ENCODE measurements at places on chromosomes 1 and 21.

DNA sequence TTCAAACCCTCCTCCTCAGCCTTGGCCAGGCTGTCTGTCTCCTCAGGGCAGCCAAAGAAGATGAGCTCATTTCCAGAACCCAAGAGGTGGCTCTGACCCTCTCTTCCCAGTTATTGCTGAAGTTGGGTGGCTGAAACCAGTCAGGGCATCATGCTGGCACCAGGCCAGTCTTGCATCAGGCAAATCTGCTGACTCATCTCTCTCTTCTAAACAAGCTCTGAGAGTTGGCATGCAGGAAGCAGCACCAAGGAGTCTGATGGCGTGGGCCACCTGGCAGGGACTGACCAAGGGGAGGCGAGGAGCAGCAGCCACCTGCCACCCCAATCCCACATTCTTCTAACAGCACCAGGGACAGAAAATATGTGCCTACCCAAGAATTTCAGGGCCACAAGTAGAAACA is 104.8 kb upstream of the ATP1A1 start:
- no peak for DNase-seq

- DNase-seq: no peak
These were observed 54.2 kb downstream of the ERI3 start for GRCh38 chr1:44300852-44301251.

DNA sequence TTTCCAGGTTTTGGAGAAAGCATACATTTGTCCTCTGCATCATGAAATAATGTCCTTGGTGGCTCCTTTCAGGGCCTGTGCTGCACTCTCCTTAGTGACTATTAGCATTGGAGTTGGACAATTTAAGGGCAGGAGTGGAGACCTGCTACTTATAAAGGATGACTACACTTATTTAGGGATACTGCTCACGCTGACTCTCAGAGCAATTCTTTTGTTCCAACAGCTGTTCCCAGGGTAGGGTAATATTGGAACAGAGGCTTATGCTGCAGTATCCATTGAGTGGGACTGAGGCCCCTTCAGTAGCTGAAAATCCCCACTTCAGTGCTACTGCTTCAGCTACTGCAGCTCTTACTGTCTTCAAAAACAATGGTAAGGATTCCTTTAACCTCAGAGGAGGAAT is 84.6 kb downstream of the GPR88 start:
- DNase-seq: no peak

- DNase-seq: no peak
These were observed 38.1 kb downstream of the POFUT2 start for GRCh38 chr21:45249626-45250025.

GRCh38 chr1:208207388-208208131 is 36.6 kb downstream of the PLXNA2 start:
- DNase-seq: peak; percentile 58

DNA sequence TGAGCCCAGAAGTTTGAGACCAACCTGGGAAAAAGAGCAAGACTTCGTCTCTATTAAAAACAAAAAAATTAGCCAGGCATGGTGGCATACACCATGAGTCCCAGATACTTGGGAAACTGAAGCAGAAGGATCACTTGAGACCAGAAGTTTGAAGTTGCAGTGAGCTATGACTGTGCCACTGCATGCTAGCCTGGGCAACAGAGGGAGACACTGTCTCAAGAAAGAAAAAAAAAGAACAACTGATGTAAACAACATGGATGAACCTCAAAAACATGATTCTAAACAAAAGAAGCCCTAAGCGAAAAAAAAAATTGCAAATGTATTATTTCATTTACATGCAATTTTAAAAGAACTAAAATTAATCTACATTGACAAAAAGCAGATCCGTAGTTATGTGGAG is 9.0 kb downstream of the LRRC40 start:
- no peak for DNase-seq

- DNase-seq: no peak
These were observed 16.4 kb downstream of the ATP1A2 start for GRCh38 chr1:160131803-160132565.

- no peak for DNase-seq
These were observed 21.5 kb downstream of the INAVA start for GRCh38 chr1:200916152-200916551.

DNA sequence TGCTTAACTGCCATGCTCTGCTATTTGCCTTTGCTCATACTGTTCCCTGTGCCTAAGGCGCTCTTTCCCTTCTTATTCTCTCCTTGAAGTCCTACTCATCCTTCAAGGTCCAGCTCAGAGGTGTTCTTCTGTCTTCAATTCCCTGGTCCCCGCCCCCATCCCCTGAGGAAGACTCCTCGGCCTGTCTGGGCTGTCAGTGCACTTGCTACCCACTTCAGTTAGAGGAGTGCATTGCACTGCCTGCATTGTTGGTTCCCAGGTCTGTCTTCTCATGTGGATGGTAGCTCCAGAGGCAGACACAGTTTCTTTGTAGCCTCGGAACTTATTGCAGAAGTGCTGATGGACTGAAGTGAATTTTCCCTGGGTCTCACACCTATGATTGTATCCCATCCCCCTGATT is 194.0 kb downstream of the C1orf94 start:
- peak; percentile 16 for DNase-seq

DNA sequence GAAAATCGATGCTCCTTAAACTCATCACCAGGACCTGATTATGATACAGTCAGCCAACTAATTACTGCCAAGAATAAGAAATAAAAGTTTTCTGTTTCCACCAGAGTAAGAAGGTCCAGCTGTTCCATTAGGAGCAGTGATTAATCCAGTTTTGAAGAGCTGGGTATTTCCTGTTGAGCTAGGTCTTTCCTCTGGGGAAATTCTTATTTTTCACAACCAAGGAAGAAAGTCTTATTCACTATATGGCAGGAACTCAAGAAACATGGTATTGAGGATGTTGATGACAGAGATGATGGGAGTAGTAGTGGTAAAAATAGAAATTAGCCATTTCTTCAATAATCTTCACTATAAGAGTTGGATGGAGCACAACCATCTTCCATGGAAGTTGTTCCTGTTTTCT is 374.6 kb upstream of the RUNX1 start:
- DNase-seq: no peak

- no peak for DNase-seq
These were observed 118.7 kb downstream of the GLIS1 start for GRCh38 chr1:53620061-53620855.

- no peak for DNase-seq
These were observed 68.3 kb upstream of the KCND3 start for GRCh38 chr1:112057736-112058135.

- no peak for DNase-seq
These were observed 35.9 kb upstream of the PTGS2 start for GRCh38 chr1:186715887-186716809.

DNA sequence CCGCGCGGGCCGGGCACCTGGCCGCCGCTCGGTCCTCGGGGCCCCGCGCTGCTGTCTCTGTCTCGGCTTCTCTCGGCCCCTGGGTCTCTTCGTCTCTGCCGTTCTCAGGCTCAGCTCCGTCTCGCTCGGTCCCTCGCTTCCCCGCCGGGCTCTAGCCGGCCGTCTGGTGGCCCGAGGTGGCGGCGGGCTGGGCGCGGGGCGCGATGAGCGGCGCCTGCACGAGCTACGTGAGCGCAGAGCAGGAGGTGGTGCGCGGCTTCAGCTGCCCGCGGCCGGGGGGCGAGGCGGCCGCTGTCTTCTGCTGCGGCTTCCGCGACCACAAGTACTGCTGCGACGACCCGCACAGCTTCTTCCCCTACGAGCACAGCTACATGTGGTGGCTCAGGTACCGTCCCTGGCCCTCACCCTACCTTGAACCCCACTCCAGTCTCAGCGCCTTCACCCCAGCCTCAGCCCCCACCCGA is 355 bp downstream of the SHISAL2A start:
- DNase-seq: no peak

- DNase-seq: no peak
These were observed 3.5 kb downstream of the GPATCH2 start for GRCh38 chr1:217627431-217627830.

DNA sequence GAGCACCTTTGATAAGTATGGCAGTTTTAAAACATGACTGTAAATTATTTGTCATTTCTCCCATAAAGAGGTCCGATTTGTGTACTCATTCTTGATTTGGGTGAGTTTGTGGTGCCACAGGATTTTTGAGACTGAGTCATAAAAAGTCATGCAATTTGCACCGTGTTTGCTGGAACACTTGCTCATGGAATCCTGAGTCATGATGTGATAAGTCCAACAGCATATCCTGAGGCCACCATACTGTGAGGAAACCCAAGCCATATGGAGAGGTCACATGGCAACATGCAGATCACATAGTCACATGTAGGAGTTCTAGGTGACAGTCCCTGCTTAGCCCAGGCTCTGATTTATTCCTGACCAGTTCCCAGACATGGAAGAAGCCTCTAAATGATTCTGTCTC is 40.8 kb upstream of the PRRX1 start:
- DNase-seq: no peak

- DNase-seq: no peak
These were observed 13.4 kb upstream of the MX2 start for GRCh38 chr21:41348434-41348833.

- no peak for DNase-seq
These were observed 2.7 kb upstream of the PLPPR5 start for GRCh38 chr1:99007366-99007765.

DNA sequence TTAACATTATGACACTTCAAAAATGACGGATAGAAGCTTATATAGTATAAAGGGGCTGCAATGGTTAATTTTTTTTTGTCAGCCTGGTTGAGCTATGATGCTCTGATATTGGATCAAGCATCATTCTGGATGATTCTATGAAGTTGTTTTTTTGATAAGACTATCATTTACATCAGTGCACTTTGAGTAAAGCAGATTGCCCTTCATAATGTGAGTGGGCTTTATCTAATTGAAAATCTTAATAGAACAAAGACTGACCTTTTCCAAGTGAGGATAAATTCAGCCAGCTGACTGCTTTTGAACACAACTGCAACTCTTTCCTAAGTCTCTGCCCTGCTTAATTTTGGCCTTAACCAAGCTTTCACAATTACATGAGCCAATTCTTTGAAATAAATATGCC is 1476.2 kb downstream of the NCAM2 start:
- DNase-seq: no peak

- DNase-seq: no peak
These were observed 28.0 kb downstream of the COL6A2 start for GRCh38 chr21:46125846-46126301.

DNA sequence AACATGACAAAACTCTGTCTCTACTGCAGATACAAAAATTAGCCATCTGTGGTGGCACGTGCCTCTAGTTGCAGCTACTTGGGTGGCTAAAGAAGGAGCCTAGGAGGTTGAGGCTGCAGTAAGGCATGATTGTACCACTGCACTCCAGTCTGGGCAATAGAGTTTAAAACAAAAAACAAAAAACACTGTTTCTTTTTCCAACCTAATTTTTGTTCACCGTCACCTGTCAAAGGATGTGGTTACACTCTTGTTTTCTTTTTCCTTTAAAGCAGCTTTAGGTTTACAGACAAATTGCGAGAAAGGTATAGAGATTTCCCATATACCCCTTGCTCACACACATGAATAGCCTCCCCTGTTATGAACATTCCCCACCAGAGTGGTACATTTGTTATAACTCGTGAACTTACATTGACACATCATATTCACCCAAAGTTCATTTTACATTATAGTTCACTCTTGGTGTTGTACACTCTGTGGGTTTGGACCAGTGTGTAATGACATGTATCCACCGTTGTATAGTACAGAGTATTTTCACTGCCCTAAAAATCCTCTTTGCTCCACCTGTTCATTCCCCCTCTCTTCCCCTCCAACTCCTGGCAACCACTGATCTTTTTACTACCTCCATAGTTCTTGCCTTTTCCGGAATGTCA is 26.2 kb downstream of the SMG7 start:
- no peak for DNase-seq

- DNase-seq: no peak
These were observed 13.9 kb upstream of the RERE start for GRCh38 chr1:8831340-8831739.

DNA sequence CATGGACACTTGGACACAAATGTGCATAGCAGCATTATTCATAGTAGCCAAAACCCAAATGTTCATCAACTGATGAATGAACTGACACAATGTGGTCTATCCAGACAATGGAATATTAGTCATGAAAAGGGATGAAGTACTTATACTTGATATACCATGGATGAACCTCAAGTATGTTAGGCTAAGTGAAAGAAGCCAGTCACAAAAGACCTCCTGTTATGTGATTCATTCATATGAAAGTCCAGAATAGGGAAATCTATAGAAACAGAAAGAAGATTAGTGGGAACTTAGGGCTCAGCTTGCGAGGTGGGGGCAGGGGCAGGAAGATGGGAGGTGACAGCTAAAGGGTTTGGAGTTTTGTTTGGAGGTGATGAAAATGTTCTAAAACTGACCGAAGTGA is 7.4 kb downstream of the KCNE1 start:
- no peak for DNase-seq

GRCh38 chr1:29513357-29513756 is 277.0 kb downstream of the PTPRU start:
- DNase-seq: no peak

- no peak for DNase-seq
These were observed 120.9 kb downstream of the EDEM3 start for GRCh38 chr1:184633785-184634184.

DNA sequence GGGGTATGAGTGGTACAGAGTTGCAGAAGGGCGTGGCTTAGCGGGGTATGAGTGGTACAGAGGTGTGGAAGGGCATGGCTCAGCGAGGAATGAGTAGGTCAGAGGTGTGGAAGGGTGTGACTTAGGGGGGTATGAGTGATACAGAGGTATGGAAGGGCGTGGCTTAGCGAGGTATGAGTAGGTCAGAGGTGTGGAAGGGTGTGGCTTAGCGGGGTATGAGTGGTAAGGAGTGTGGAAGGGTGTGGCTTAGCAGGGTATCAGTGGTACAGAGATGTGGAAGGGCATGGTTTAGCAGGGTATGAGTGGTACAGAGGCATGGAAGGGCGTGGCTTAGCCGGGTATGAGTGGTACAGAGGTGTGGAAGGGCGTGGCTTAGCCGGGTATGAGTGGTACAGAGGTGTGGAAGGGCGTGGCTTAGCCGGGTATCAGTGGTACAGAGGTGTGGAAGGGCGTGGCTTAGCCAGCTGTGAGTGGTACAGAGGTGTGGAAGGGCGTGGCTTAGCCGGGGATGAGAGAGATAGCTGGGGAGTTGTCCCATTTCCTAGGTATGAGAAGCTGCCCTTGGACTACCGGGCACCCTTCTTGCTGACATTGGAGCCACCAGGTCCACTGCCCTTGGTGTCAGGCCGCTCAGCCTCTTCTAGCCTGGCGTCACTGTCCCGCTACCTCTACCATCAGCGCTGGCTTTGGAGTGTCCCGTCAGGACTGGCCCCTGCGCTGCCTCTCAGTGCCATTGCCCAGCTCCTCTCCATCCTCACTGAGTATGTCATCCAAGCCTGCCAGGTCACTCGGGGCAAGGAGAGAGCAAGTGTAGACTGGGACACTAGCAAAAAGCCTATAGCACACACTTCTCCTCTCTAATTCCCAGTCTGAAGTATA is 29.8 kb downstream of the HYI start:
- no peak for DNase-seq

DNA sequence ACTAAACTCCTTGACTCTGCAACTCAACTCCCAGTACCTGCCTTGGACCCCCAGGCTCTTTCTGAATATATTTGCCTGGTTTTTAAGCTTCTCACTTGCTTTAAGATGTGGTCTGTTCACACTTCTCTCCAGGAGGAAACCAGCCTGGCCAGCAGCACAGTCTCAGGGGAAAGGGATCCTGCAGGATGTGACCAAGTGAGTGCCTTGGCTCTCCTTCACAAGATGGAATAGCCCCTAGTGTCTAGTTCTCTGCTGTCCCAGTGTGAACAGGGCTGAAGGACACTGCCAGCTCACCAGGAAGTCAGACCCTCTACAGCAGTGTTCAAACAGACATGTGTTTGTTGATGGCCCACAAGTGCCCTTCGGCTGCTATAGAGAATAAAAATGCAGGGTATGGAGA is 32.9 kb downstream of the CD244 start:
- no peak for DNase-seq

- DNase-seq: no peak
These were observed 30.5 kb upstream of the COA6 start for GRCh38 chr1:234342774-234343173.

All from liver (tissue), 10 donors.